Ovary (tissue), 10 donors: ENCODE measurements at places on chromosomes 6 and 20. TPM values are rescaled to one million over a fixed set of nuclear protein-coding genes. Genes with fewer than 3 reads are reported as not detected.

The FRK gene
- 1.9 TPM for total RNA-seq

The SLC22A2 gene
- total RNA-seq: not detected

The XKR7 gene
- total RNA-seq: not detected

The TMEM181 gene
- 11.7 TPM for total RNA-seq

The BPIFA3 gene
- total RNA-seq: not detected

The BFSP1 gene
- 1.3 TPM for total RNA-seq

The RPS6KA2 gene
- 55.0 TPM for total RNA-seq

The OR12D3 gene
- total RNA-seq: not detected

The COMMD7 gene
- total RNA-seq: 14.2 TPM

The KCNK16 gene
- not detected for total RNA-seq

The CYP21A2 gene
- total RNA-seq: 21.7 TPM

- DNase-seq: no peak
Observed at GRCh38 chr6:5771211-5771610, 235.5 kb downstream of the NRN1 start.

DNA sequence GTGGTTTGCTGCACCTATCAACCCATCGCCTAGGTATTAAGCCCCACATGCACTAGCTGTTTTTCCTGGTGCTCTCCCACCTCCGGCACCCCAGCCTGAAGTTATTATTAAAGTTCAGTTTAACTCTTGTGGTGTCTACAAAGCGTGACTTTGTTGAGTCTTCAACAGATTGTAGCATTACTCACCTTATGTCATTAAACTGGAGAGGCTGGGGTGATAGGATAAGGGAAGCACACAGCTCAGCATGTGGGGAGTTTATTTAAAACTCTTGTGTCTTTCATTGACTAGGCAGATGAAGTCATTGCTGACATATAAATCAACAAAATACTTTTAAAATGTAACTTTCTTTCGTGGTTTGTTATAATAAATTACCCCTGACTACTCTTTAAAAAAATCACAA is 84.7 kb upstream of the GCM1 start:
- DNase-seq: no peak

DNA sequence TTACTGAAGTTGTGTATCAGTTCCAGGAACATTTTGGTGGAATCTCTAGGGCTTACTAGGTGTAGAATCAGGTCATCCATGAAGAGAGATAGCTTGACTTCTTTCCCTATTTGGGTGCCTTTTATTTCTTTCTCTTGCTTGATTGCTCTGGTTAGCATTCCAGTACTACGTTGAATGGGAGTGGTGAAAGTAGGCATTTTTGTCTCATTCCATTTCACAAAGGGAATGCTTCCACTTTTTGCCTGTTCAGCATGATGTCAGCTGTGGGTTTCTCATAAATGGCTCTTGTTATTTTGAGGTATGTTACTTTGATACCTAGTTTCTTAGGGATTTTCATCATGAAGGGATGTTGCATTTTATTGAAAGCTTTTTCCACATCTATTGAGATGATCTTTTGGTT is 195.3 kb downstream of the MOXD1 start:
- no peak for DNase-seq

DNA sequence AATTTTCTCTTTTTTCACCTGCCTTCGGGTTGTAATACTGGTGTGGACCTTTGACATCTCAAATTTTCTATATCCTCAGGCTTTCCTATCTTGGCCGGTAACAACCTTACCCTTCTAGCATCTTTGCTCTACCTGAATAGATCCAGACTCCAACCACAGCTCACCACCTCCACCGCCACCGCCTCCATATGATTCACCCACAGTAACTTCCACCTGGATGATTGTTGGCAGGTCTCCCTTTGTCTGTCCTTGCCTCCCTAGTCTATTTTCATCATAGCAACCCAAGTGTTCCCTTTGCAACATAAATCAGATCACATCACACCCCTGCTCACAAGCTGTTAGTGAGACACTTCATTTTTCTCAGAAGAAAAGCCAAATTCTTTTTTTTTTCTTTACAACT is 525.8 kb upstream of the POU3F2 start:
- no peak for DNase-seq

DNA sequence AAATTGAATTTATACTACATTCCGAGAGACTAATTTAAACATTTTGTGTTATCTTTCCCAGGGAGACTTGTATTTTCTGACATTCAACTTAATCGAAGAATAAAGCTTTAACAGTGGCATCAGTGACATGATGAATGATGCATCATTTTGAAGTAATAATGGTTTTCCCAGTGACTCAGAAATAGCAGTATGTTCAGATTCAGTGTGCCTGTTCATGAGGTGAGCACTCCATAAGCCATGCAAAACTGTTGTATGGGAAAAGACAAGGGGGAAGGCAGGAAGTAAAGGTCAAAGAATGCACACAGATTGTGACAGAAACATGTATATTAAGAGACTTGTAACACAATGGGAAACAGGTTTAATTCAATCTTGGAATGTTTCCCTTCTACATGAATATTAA is 1348.2 kb upstream of the GJE1 start:
- no peak for DNase-seq

- no peak for DNase-seq
Observed at GRCh38 chr6:5922230-5922629, 84.5 kb downstream of the NRN1 start.

GRCh38 chr6:52423971-52424381 is 3.8 kb downstream of the EFHC1 start:
- no peak for DNase-seq

- DNase-seq: no peak
Observed at GRCh38 chr6:133463790-133464189, 222.6 kb downstream of the EYA4 start.

GRCh38 chr20:52540509-52540908 is 348.9 kb upstream of the ZFP64 start:
- no peak for DNase-seq

DNA sequence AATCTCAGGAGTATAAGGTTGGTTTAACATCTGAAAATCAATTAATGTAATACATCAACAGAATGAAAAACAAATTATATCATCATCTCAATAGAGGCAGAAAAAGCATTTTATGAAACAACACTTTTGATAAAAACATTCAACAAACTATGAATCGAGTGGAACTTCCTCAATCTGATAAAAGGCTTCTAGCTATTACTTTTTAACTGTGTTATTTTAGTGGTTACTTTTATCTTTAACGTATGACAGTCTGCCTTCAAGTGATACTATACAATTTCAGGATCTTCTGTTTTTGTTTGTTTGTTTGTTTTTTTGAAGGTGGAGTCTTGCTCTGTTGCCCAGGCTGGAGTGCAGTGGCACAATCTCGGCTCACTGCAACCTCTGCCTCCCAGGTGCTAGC is 73.7 kb downstream of the ZFAND3 start:
- no peak for DNase-seq

DNA sequence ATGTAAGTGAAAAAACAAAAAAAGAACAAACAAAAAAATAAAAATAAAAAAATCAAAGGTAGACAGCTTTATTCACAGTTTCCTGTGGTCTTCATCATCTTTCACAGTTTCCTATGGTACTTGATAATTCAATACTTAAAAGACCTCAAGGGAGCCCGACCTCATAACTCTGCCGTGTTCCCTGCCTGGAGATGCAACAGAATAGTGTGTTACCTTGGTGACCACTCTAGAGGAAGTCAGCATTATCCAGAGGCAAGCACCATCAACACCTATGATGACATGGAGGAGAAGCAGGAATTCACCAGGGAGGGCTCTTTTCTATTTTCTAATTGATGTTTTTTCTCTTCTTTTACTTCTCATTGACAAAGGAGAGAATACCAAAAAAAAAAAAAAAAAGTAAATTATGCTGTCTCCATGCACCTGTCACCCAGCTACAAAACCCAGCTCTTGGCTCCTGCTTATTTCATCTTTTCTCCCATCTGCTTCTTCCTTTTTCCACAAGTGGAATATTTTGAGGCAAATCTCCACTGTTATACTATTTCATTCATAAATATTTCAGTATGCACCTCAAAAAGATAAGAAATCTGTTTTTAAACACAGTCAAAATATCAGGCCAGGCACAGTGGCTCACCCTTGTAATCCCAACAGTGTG is 95.8 kb upstream of the STXBP5 start:
- no peak for DNase-seq

GRCh38 chr6:38625217-38625616 is 14.5 kb downstream of the BTBD9 start:
- DNase-seq: no peak

DNA sequence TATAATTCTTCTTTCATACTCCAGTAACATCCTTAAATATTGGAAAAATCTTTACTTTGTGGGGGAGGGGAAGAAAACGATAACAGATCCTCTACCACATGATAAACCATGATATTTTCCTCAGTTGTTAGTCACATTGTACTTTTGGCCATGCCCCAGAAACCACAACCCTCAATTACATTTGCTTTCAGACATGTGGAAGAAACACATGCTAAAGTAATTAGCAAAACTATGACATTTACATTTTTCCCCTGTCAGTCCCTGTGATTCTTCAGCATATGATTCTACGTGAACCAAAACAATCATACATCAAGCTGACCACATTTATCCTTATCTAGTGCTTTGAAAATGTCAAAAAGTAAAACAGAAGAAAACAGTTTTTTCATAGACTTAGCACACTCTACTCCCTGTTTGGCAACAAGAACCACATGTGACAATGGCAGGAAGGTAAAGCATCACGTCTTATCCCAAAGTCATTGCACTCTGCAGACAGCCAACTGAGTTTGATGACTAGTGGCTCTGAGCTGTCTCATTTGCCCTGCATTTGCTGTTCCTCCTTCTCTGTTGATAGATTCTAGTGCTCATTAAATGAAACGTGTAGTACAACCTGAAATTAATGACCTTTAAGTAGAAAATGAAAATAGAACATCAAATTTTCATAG is 505.8 kb upstream of the MARCKS start:
- no peak for DNase-seq

DNA sequence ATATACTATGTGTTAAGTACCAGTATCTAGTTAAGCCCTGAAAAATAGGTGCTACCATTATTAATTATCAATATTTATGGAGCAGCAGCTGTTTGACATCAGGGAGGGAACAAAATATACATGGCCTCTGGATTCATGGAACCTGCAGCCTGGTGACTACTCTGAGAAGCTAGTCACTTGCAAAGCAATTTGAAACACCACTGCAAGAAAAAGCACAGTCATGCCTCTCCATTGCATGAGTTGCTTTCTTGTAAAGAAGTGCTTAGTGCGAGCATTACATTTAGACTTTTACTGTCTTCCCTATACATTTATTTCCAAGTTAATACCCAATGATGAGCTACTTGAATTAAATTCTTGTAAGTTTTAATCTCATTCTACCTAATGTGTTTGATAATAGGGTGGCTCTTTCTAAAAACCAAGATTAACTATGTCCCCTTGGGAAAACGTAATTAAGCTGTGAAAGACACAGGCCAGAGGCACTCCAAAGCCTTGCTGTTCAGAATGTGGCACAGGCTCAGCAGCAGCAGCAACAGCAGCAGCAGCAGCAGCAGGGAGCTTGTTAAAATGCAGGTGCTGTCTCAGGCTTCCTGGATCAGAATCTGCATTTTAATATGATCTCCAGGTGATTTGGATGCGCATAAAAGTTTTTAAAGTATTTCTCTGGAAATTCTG is 83.6 kb downstream of the PFDN4 start:
- DNase-seq: no peak

- no peak for DNase-seq
Observed at GRCh38 chr6:37097335-37097734, 72.6 kb upstream of the PIM1 start.

DNA sequence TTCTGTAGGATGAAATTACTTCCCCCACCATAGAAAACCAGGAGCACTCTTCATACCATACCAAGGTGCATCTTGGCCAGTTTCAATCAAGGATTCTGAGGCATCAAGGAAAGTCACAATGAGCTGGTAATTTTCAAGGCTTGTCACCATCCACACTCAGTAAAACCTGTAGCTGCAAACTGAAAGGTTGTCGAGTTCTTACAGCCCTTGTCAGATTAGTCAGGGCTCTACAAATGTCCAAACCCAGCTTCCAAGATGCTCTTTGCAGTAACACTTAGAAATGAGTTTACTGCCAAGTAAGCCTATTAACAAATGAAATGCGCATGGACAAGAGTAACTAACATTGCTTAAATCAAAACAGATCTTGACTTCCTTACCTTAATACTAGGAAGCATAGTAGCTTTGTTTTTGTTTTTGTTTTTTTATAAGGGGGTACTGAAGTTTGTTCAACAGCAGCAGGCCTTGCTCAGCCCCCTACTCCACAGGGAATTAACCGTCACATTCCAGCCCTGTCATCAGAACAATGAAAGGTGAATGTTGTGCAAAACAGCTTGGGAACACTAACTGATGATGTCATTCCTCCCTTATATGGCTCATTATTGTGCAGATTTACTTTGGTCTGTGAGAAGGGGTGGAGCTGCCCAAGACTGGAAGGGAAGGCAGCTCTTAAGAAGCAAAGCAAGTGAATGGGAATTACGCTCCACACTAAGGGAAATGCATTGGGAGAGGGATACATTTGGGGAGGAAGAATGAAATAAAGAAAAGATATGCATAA is 49.9 kb upstream of the TMEM30A start:
- no peak for DNase-seq

DNA sequence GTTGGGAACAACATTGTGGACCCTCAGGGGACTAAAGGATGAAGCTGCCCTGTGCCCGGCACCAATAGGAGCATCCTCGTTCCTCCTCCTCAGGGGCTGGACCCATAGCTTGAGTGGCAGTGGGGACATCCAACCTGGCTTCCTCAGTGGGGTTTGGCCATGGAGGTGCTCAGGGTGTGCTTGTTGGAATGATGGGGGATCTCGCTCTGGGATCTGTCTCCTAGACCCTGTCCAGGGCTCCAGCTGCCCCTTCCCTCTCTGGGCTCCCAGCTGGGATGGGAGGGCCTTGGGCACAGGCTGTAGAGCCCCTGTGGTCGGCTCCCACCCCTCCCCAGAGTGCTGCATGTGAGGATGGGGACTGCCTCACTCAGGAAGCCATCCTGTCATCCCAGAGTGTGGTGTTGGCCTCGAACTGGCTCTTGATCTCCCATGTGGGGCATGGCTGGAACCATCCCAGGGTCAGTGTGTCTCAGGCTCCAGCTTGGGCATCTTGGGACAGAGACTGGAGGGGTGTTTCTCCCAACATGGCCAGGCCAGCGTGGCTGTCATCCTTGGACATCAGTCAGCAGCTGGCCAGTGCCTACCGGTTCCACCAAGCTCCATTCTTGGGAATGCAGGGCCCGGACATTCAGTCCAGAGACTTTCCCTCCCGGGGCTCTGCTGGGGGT is 9.5 kb upstream of the MYT1 start:
- DNase-seq: no peak

DNA sequence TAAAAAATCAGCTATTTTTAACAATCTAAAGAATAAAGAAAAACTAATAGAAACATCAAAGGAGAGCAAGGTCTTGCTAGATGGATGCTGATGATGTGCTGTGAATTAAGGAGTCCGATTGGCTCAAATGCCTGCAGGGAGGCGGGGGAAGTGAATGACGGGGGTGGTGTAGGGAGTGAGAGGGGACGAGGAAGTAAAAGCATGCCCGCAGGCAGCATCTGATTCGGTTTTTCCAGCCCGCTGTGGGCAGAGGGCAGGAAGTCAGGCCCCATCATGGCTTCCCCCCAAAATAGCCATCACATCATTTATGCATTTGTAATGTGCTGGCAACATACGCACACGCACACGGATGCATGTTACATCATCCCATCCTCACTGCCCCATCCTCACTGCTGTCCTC is 10.3 kb downstream of the RSPO4 start:
- DNase-seq: no peak
